ENCODE measurements at places on chromosomes 3 and 15.

- no peak for DNase-seq
Measured at GRCh38 chr3:79810581-79810980, 42.8 kb upstream of the ROBO1 start.

GRCh38 chr15:69085325-69086081, 71.0 kb downstream of the NOX5 start:
- DNase-seq, result no peak

DNA sequence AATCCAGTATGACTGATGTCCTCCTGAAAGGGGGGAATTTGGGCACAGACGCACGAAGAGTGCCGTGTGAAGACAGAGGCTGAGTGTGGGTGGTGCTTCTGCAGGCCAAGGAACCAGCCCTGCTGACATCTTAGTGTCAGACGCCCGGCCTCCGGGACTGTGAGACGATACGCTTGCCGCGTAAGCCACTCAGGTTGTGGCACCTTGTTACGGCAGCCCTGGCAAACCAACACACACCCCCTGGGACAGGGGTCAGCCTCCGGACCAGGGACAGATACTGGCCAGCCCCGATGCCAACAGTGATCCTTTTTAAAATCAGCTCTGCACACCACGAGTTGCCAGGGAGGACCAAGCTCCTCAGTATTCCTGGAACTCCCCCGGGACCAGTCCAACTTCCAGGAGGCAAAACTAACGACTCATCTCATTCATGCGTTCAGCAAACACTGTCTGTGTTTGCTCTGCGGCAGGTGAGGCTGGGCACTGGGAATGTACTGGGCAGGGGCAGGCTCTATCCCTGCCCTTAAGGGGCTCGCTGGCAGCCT, 21.2 kb upstream of the PIGZ start:
- DNase-seq, result peak; percentile 87

- no peak for DNase-seq
Measured at GRCh38 chr3:51675201-51675611, 4.2 kb downstream of the TEX264 start.

DNA sequence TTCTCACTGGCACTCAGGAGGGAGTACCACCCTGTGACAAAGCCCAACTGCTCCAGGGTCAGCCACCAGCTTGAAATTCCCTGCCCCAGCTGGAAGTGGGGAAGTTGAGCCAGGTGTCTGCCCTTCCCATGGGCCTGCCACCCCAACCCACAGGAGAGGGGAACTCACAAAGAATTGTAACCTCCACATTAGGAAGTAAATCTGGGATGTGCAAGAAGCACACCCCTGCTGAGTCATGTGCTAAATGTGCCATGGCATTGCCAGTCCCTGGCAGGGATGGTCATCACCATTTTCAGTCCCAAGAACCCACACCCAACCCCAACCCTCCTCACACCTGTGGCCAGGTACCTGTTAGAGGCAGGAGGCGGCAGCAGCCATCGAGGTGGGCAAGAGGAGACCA, 165.2 kb upstream of the THBS1 start:
- no peak for DNase-seq

GRCh38 chr15:98322581-98322980, 325.8 kb upstream of the IGF1R start:
- peak; percentile 83 for DNase-seq

- DNase-seq, result no peak
Measured at GRCh38 chr3:64988188-64988587, 300.4 kb upstream of the ADAMTS9 start.

GRCh38 chr3:9867106-9867505, 12.9 kb downstream of the CIDEC start:
- DNase-seq, result no peak

GRCh38 chr15:46315434-46315833, 680.6 kb downstream of the SQOR start:
- DNase-seq, result peak; percentile 6

DNA sequence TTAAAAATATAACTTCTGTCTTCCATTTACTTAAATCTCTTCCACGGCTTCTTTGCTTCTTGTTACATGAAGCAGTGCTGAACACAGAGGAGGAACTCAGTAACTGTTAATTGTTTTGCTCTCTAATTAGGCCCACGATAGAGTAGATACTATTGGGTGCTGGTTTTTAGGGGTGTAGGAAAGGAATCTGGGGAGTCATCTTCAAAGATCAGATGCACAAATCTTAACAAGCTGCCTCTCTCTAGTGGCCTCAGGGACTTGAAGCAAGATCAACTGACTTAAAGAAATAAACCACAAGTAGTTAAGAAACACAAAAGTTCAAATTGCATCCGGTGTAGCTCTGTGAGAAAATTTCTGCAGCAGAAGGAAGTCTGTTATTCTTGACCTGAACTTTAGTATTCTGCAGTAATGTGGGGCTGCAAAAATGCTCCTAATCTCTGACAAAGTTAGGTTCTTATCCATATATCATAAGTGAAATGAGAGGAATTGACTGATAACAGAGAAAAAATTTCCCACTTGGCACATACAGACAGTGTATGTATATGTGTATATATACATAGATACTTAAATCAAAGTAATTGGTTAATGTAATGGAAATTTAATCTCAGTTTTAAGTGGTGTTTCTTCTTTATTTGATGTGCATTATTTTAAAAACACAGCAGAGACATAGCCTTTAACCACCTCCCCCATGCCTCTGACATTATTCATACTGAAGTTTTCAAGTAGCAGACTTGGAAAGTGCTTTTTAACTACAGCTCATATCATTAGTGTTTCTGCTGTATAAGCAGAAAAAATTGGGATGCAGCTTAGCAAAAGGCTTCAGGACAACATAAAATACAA, 51.8 kb downstream of the CHST2 start:
- no peak for DNase-seq

DNA sequence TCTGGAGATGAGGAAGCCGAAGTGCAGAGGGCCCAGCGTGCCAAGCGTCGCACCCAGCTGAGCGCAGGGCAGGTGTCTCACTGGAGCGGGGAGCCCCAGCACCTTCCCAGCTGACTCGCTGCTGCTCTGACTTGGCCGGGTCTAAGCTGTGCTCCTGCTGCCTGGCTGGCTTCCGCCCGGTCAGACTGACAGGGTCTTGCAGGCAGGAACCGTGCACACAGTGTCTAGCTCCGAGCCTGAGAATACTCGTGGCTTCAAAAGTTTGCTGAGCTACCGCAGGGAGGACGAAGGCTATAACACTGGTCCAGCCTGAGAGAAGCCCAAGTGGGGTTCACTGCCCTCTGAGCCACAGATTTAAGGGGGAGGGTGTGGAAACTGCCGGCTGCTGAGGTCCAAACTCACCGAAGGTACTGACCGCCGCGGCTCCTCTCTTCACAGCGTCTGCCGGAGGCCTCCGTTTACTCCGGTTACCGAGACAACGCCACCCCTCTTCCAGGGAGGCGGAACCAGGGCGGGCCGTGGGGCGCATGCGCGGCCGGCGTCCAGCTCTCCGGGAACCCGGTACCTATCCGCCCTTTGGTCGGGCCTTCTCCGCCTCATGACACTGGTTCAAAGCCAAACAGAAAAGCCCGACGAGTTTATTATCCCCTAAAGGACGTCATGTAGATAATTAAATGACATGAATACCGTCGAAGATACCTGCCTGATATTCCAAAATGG, at the start of gene CFAP44:
Gene CFAP44, minus strand, starts transcription at position 443 of the 720 bp plus-strand sequence. CDS start 7,829 bp downstream, outside the sequence.
- DNase-seq, result no peak

DNA sequence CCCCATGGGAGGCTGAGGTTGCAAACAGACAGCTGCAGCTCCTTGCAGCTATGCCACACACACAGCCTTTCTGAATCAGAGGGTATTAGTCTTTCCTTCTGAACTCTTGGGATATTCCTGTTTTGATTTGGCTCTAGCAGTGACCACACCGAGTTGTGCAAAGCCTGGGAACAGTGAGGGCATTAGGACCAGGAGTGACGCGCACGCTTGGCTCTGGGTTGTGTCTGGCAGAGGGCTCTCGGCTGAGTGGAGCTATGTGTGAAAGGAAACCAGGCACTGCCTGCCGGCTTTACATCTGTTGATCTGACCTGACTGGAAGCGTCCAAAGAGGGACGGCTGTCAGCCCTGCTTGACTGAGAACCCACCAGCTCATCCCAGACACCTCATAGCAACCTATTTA, at the start of gene GALNT15:
Gene GALNT15, plus strand, starts transcription at position 292 of the 400 bp plus-strand sequence. CDS start 472 bp downstream, outside the sequence.
- DNase-seq, result no peak

GRCh38 chr15:83288381-83288801, 3.9 kb upstream of the BNC1 start:
- no peak for DNase-seq

GRCh38 chr15:99109555-99110021, 4.7 kb downstream of the SYNM start:
- no peak for DNase-seq

All from NCI-H1417 (cell line).